NCI-H1092 (cell line): ENCODE measurements at places on chromosomes 12 and 14.

GRCh38 chr14:64807551-64807950 lies 72.2 kb downstream of the SPTB start:
- DNase-seq: no peak

GRCh38 chr12:126989532-126989931 lies 1277.4 kb upstream of the TMEM132C start:
- DNase-seq: no peak

GRCh38 chr12:100404769-100405407 lies 48.0 kb downstream of the SLC17A8 start:
- no peak for DNase-seq

- DNase-seq: peak; percentile 0
Observed at GRCh38 chr14:24481622-24482324, 26.3 kb downstream of the CMA1 start.

- DNase-seq: no peak
Observed at GRCh38 chr12:47111392-47111778, 31.6 kb upstream of the AMIGO2 start.

GRCh38 chr14:98368916-98369315 lies 903.1 kb downstream of the BCL11B start:
- DNase-seq: no peak

GRCh38 chr12:62679608-62680007 lies 213.0 kb downstream of the MON2 start:
- no peak for DNase-seq

GRCh38 chr12:93918262-93918661 lies 230.1 kb upstream of the PLXNC1 start:
- DNase-seq: no peak

DNA sequence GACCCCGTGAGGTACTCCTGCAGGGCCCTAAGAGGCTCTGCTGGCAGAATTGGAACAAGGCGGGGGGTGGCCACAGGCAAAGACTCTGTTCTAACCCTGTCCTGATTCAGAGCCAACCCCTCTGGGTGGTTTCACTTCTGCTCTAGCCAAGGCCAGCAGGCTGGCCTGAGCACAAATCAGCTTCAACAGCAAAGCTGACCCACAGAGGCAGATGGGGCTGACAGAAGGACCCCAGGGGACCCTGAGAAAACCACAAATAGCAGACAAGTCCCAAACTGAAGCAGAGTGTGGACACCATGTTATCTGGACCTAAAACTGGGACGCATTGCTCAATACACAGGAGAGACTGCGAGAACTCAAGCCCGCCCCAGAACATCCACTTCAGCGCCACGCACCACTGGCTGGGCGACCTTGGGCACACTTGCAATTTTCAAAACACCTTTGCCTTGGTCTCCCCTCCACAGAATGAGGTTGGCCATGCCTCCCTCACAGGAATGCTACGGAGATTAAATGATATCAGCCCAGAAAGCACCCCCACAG lies 76.4 kb upstream of the DICER1 start:
- DNase-seq: no peak

DNA sequence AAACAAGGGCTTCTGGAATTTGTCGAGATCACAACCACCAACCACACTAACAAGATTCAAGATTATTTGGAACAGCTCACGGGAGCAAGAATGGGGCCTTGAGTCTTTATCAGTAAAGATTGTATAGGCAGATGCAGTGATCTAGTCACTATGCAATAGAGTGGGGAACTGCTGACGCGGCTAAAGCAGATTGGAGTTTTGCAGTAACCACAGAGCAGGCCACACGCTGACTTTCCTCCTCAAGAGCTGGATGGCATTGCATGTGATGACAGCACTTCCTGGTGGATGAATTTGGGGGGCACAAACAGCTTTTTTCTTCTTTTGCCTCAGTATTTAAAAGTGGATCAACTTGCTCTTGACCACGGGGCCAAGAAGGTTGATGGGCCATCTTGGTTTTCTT lies 46.0 kb downstream of the KCNK13 start:
- DNase-seq: no peak

DNA sequence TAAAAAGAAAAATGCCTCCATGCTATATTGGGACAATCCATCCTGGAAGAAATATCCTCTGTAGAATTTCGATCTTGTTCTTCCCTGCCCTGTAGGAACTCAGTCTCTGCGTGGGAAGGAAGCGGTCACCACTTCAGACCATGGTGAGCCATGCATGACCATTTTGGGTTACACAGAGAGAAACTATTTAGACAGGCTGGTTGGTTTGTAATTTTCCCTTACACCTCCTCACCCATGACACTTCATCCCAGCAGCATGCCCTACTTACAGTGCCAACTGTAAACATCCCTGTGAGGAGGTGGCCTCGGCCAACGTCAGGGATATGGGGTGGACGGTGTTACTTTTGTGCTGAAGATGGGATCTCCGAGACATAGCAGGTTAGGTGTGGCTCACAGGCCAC lies 121.4 kb downstream of the SMOC1 start:
- no peak for DNase-seq

- DNase-seq: no peak
Observed at GRCh38 chr14:62123961-62124360, 361.7 kb downstream of the SNAPC1 start.

DNA sequence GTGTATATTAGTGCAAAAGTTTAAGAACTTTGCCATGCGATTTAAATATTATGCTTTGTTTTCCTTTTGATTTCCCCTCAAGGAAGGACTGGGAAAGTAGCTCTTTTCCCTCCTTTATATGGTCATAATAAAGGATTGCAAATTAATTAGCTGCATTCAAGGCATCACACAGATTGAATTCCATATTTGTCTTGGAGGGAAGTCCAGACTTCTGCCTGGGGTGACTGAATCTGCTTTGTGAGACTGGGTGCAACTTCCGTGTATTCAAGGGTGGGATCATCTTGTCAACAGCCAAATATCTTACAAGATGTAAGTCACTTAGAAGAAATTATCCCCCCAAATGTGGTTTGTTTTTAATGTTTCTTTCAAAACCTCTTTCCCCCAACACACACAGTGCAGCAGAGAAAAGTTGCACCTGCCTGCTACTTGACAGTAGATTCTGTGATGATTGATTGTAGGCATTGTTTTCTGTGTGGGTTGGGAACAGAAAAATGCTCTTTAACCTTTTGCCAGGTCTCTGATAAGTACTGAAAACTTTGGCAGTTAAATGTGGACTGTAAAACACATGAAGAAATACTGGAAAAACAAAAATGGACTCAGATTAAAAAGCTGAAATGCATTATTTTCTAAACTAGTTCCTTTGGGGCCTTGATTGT lies 28.4 kb downstream of the STK38L start:
- no peak for DNase-seq

DNA sequence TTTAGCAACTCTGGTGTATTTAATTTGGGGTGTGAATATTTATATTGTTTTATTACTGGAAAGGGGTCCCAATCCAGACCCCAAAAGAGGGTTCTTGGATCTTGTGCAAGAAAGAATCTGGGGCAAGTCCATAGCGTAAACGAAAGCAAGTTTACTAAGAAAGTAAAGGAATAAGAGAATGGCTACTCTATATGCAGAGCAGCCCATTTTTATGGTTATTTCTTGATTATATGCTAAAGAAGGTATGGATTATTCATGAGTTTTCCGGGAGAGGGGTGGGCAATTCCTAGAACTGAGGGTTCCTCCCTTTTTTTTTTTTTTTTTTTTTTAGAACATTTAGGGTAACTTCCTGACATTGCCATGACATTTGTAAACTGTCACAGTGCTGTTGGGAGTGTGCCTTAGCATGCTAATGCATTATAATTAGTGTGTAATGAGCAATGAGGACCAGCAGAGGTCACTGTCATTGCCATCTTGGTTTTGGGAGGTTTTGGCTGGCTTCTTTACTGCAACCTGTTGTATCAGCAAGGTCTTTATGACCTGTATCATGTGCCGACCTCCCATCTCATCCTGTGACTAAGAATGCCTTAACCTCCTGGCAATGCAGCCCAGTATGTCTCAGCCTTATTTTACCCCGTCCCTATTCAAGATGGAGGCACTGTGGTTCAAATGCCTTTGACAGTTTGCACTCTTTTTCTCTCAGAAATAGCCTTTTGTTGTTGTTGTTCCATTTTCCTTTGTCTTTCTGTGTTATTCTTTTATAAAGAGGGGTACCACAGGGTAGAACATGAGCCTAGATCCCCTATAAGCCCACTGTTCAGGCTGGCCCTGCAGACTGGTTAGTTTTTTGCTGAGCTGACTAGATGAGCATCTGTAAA lies 75.5 kb upstream of the DCD start:
- DNase-seq: peak; percentile 16
